ENCODE measurements at places on chromosomes 5 and 9.

- DNase-seq = no peak
Measured at GRCh38 chr9:114894609-114895433, 35.6 kb downstream of the TNFSF8 start.

DNA sequence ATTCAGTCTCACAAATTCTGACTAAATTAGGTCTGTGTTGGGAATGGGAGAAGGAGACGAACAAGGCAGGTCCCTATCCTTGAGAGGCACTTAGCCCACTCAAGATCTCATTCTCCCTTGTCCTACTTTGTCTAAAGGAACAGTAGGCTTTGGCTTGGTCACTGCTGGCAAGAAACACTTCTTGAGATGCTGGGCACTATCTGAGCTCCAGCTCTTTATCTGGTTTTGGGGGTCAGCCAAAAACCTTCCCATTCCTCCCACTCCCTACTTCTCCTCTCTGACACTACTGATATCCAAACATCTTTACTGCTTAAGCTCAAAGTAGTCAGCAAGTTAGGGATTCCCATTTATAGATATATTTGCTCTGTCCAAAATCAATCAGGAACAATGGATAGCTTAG is 155.2 kb downstream of the MAPKAP1 start:
- no peak for DNase-seq

- no peak for DNase-seq
Measured at GRCh38 chr9:134604834-134605233, 36.8 kb upstream of the COL5A1 start.

- DNase-seq = no peak
Measured at GRCh38 chr9:99244344-99245260, 22.5 kb downstream of the SEC61B start.

DNA sequence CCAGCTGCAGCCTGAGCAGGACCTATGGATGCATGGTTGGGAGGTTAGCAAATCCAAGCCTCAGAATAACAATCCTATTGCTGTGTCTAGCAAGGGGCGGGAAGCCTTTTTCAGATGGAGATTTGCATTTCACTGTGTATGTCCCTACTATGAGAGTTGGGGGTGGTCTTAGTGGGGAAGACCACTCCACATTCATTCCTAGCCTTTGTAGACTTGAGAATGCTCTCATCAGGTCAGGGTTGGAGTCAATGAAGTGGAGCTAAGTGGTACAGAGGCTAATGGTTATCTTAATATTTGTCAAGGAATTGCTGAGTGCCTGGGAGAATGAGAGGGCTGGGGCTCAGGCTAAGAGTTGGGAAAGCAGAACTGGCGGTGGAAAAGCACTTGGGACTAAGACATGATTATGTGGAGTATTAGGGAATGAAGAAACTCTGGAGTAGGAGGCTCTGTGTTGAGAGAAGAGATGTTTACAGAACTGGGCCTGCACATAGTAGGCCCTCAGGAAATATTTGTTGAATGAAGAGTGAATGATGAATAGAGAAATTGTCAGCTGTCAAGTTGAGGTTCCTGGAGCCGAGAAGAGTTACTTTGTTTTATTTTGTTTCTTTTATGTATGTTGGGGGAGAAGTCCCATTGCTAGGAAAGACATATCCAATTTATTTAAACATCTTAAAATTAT is 175.5 kb upstream of the SPRY4 start:
- DNase-seq = no peak
